ENCODE measurements at places on chromosomes 1 and 21.

GRCh38 chr1:240338837-240339236 lies 247.2 kb downstream of the FMN2 start:
- DNase-seq = no peak

DNA sequence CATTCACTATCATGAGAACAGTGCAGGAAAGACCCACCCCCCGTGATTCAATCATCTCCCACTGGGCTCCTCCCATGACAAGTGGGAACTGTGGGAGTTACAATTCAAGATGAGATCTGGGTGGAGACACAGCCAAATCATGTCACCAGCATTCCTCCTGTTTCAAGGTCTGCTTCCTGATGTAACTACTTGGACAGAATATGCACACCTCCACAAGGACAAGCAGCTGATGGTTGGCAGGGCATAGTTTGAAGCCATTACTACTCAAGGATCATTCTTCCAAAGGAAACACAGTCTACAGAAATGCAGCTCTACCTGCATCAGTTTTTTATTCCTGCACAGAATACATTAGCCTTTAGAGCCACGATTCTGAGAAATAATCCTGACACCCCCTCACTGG lies 28.5 kb upstream of the RNF2 start:
- DNase-seq = no peak

DNA sequence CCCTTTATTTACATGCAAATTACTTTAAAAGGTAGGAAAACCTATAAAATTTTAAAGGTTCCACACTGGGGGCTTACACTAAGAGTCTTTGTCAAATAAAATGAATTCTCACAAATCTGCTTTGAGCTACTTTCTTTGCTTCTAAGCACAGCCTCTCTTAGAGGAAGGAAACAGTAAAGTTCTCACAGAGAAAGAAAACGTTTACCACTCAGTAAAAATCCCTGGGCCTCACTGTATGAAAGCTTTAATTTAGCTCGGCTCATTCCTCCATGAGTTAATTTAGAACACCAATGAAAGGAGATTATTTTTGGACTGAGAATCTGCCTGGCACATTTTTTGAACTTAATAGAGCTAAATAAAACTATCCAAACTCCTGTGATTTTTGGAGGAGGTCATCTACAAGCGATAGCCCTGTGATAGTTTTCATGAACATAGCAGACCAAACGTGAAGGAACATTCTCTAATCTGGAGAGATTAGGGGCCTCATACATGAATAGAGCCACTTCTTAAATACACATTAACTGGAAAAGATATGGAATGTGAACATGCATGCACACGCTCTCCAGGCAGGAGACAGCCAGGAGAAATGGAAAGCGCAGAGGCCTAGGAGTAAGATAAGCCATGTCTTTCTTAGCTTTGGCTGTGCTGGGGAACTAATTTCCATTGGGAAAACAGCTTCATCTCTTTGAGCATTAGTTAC lies 32.8 kb downstream of the PRRX1 start:
- DNase-seq = no peak

DNA sequence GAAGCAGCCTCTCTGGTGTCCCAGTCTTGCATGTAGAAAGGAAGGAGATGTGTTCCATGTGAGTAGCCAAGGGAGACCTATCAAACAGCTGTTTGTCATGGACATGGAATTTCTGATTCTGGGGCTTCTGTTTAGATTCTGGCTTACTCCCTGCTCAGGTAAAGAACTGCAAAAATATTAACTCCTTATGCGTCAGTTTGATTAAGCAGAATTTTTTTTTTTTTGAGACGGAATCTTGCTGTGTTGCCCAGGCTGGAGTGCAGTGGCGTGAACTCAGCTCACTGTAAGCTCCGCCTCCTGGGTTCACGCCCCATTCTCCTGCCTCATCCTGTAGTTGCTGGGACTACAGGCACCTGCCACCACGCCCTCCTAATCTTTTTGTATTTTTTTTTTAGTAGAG lies 6.8 kb downstream of the ARV1 start:
- DNase-seq = no peak

GRCh38 chr1:225412803-225413351 lies 15.0 kb downstream of the LBR start:
- no peak for DNase-seq

DNA sequence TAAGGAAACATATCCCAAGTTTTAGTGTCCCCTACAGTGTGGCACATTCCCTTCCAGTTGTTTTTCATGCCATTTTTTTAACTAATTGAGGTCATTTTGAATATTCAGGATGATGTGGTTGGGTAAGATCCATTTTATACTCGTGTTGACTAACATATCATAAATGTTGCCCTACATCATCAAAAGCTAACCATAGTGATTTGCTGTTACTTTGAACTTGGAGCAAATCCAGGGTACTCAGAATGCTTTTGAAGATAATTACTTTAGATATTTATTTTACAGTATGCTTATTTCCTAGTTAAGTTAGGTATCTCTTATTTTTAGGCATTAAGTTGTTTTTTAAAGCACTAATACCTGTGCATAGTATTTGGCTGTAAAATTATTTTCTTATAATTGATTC lies 57.8 kb downstream of the DYRK1A start:
- no peak for DNase-seq

DNA sequence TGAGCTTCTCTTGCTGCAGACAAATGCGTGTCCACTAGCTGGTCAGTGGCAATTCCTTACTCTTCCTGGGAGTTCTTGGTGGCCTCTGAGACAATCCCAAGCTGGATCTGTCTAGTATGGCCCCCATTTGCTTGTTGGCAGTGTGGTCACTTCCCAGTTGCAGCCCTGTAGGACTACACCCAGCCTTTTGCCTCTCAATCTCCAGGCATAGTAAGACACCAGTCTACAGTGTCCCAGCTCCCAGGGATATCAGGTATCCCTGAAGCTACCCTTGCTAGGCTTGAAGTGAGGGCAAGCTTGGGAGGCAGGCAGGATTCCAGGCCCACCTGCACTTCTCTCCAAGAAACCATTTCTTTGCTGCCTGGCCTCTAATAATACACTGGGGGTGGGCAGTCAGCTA lies 316.6 kb downstream of the RYR2 start:
- no peak for DNase-seq

Data from retina (tissue), 1 donor.